NCI-H524 treated with DMSO at 0.1 percent for 48 hours (cell line): ENCODE measurements at places on chromosomes 13 and 19.

- no peak for DNase-seq
Measured at GRCh38 chr19:12727745-12728433, 4.2 kb upstream of the TNPO2 start.

GRCh38 chr13:49546561-49546960 is 38.8 kb downstream of the RCBTB1 start:
- DNase-seq = no peak

- no peak for DNase-seq
Measured at GRCh38 chr13:33191425-33192210, 93.9 kb downstream of the STARD13 start.

DNA sequence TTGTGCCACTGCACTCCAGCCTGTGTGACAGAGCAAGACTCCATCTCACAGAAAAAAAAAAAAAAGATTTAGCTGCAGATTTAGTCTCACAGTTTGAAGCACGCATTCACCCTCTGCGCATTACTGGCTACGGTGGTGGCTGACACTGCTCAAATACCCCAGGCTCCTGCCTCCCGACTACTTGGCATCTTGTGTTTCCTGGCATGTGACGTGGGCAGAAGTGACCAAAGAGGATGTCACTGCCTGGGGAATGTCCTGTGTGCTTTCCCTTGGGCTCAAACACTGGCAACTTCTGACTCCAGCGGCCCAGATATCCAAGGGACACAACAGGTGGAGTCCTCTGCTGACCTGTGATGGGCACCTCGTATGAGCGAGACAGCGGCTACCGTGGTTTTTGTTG is 24.7 kb upstream of the EIF3G start:
- DNase-seq = no peak

DNA sequence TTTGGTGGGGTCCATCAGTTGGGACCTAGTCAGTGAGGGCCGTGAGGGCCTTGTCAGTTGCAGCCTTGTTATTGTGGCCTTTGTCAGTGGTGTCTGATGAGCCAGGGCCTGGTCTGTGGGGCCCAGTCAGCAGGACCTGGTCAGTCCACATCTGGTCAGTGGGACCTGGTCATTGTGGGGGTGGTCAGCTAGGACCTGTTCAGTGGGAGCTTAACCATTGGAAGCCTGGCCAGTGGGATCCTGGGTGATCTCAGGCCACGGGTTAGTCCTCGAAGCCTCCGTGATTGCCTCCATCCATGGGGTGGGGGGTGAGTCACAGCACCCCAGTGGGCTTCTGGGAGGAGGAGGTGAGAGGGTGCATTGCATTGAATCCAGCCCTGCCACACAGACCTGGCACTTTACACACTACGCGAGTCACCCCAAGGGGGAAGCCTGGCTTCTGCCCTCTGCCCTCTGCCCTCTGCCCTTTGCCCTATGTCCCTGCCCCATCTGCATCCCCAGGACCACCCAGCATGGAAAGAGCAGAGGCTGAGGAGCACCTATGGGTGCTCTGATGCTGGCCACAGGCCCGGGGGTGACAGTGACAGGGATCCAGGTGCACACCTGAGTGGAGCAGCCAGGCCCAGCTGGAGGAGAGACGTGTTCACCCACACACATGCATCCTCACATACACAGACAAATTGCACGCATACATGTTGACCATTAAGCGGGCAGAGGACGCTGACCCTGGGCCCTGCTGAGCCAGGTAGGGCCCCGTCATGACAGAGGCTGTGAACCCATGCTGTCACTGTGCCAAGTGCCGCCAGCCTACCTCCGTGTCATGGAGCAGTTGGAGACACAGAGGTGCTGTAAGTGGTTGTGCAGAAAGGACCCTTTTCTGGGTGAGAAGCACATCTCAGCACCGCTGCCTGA is 59.8 kb upstream of the TPM4 start:
- no peak for DNase-seq

- DNase-seq = no peak
Measured at GRCh38 chr19:37227996-37228395, 10.0 kb downstream of the ZNF383 start.

GRCh38 chr13:97194479-97194878 is 27.7 kb upstream of the MBNL2 start:
- no peak for DNase-seq

GRCh38 chr13:91216928-91217700 is 130.4 kb upstream of the MIR17HG start:
- no peak for DNase-seq

- DNase-seq = no peak
Measured at GRCh38 chr19:435707-436412, 25.0 kb downstream of the SHC2 start.

DNA sequence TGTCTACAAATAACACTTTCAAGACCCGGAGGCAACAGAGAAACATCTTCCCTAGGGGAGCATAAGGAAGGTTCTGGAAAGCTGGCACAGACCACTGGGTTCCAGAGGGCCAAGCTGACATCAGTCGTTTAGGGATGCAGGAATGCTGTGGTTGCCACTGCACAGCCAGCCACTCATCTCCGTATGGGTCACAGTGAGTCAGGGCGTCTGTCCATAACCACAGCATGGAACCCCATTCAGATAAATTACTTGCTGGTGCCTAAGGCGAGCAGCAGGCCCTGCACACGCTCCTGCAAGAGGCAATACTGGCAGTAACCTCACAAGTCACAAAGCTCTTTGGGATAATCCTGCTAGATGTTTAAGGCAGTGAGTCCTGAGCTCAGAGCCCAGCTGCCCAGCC is 140.9 kb upstream of the UBL3 start:
- DNase-seq = no peak

DNA sequence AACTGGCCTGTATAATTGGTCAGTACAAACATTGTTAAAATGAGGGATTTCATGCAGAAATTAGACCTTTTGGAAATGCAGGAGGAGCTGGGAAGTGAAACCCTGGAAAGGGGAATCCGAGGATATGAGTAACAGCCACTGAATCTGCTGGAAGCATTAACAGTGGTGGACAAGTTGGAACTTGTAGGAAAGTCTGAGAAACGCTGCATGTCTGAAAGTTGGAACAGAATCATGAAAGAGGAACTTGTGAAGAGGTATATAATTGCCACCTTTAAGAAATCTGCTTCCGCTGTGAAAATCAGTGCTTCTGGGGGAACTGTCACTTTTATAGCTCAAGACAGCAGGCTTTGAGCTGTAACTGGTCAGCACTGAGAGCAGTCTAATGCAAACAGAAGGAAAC is 716.5 kb upstream of the PRR20A start:
- DNase-seq = no peak

GRCh38 chr19:32865326-32865725 is 4.2 kb downstream of the SLC7A9 start:
- peak; percentile 26 for DNase-seq

- peak; percentile 90 for DNase-seq
Measured at GRCh38 chr19:55528030-55528803, 8.7 kb downstream of the SBK2 start.

DNA sequence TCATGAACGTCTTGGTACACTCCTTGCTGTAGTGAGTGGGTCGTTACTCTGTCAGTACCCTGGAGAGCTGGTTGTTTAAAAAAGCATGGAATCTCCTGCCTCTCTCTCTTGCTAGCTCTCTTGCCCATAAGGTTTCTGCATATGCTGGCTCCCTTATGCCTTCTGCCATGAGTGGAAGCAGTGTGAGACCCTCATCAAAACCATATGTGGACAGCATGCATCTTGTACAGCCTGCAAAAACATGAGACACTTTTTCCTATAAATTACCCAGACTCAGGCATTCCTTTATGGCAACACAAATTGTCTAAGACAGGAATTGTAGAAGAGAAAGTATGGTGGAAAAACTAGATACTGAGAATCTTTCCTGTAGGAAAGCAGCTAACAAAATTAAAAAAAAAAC is 516.3 kb downstream of the SLITRK6 start:
- DNase-seq = no peak

DNA sequence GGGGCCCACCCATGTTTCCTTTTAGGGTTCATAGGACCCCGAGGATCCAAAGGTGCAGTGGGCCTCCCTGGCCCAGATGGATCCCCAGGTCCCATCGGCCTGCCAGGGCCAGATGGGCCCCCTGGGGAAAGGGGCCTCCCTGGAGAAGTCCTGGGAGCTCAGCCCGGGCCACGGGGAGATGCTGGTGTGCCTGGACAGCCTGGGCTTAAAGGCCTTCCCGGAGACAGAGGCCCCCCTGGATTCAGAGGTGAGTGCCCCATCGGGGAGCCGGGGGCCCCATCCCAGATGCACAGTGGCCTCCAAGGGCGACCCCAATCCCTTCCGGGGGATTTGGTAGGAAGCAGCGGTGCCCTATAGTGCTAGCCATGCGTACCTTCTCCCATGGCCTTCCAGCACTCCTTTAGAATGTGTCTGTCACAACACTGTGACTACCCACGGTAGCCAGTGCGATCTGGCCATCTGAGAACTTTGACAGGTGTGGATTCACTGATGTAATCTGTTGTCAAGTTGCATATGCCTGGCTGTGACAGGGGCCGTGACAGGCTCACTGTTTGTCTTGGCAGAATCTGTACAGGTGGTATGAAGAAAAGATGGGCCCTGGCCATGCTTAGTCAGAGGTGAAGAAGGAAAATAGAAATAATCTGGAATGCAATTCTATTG is 88.5 kb downstream of the RAB20 start:
- no peak for DNase-seq

DNA sequence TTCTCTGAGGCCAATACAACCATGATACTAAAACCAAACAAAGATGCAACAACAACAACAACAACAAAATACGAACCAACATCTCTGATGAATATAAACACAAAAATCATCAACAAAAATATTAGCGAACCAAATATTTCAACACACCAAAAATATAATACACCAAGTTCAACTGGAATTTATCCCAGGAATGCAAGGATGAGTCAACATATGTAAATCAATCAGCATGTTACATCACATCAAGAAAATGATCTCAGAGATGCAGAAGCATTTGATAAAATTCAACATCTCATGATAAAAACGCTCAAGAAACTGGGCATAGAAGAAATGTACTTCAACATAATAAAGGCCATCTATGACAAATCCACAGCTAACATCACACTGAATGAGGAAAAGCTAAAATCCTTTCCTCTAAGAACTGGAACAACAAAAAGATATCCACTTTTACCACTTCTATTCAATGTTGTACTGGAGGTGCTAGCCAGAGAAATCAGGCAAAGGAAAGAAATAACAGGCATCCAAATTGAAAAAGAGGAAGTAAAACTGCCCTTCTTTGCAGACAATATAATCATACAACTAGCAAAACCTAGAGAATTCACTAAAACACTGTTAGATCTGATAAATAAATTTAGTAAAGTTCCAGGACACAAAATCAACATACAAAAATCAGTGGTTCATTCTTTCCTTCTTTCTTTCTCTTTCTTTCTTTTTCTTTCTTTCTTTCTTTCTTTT is 2448.7 kb upstream of the PCDH20 start:
- no peak for DNase-seq

- peak; percentile 14 for DNase-seq
Measured at GRCh38 chr19:18915639-18916038, 3.5 kb downstream of the COPE start.

GRCh38 chr19:3684817-3685410 is 15.4 kb downstream of the PIP5K1C start:
- no peak for DNase-seq

GRCh38 chr13:113539822-113540221 is 44.7 kb upstream of the TFDP1 start:
- DNase-seq = no peak

- DNase-seq = no peak
Measured at GRCh38 chr13:50124536-50125303, 109.5 kb downstream of the KCNRG start.

GRCh38 chr13:84739021-84739420 is 856.7 kb upstream of the SLITRK1 start:
- DNase-seq = no peak

DNA sequence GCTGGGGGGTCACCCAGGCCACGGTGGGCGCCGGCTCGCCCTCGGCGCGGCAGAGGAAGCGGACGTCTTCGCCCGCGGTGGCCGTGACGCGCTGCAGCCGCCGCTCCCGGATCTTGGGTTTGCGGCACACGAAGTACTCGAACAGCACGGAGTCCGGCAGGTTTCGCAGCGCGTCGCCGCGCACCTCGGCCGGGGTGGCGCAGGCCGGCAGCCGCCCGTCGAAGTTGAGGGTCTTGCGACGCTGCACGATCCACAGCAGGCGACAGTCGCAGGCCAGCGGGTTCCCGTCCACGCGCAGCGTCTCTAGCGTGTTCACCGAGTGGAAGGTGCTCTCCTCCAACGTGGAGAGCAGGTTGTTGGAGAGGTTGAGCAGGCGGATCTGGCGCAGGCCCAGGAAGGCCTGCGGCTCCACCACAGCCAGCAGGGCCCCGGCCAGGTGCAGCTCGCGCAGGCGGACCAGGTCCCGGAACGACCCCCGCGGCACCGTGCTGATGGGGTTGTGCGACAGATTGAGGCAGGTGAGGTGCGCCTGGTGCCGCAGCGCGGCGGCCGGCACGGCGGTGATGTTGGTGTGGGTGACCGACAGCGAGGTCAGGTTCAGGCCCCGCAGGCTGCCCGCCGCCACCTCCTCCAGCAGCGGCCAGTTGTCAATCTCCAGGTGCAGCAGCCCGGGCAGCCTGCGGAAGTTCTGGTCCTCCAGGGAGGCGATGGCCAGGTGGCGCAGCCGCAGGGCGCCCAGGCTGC is 8.6 kb upstream of the PEAK3 start:
- DNase-seq = no peak

DNA sequence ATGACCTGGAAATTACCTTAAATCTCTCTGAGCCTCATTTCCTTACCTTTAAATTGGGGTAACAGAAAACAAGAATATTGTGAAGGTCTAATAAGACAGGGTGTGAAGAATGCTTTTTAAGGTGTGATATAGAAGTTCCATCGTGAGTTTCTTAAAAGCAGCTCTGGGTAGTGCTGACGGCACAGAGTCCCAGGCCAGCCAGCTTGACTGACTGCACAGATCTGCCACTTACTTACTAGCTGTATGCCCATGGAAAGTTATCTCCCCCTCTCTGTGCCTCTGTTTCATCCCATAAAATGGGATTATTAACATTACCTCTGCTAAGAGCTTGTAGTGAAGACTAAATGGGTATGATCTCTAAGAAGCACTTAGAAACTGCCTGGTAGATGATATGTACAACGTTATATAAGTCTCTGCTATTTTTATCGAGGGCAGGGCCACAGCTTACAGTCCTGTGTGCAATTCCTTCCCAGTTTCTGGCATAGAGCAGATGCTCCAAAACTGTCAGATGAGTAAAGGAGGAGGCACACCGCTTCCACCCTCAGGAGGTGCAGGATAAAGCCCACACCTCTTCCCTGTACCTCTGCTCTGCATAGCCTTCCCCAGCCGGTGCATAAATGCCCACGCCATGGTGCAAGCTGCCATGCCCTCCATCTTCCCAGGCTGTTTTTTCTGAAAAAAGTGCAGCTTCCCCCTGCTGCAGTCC is 99.6 kb downstream of the MBNL2 start:
- no peak for DNase-seq

- DNase-seq = no peak
Measured at GRCh38 chr13:50106559-50106958, 91.3 kb downstream of the KCNRG start.

DNA sequence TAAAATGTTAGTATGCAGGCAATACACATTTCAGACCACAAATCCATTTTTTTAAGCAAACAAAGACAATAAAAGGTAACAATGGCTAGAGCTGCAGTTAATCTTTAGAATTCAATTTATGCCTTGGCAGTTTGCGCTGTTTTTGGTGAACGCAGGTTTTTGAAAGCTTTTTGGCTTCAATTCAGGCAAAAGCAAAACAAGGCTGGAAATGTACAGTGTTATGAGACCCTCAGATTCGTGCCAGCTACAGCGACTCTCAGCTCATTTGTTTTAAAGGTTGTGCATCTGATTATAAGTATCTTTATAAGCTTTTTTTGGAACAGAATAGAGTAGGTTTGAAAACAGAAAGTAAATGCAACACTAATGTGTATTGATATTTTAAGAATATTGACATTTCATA is 63.6 kb upstream of the SOX1 start:
- DNase-seq = no peak

- DNase-seq = no peak
Measured at GRCh38 chr19:1025960-1026782, at the start of gene CNN2. Gene CNN2 (plus strand): TSS chr19:1026608. CDS start chr19:1026662, 54 bp downstream.
